ENCODE measurements at places on chromosomes 12 and 14. TPM values are rescaled to one million over a fixed set of nuclear protein-coding genes. Genes with fewer than 3 reads are reported as not detected.

GRCh38 chr12:95181103-95181502 lies 36.2 kb downstream of the FGD6 start:
- ATAC-seq, result no peak

DNA sequence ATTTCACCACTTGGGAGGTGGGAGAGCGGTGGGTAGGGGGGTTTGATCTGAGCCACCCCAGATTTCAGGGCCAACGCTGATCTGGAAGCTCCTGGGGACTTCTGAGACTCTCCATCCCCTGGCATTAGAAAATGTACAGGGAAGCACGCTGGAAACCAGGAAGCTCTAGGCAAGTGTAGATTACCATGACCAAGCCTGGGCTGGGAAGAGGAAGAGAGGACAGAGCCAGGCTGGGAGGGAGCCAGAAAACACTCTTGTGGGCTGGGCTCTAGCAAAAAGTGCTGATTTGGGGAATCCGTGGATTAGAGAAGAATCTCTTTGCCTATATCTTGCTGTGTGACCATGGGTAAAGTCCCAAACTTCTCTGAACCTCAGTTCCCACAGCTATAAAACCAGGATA lies 236.7 kb downstream of the BCL11B start:
- ATAC-seq, result no peak

GRCh38 chr14:56594428-56594827 lies 14.8 kb downstream of the TMEM260 start:
- ATAC-seq, result no peak

- ATAC-seq, result no peak
Observed at GRCh38 chr14:75456069-75456996, 28.5 kb downstream of the JDP2 start.

DNA sequence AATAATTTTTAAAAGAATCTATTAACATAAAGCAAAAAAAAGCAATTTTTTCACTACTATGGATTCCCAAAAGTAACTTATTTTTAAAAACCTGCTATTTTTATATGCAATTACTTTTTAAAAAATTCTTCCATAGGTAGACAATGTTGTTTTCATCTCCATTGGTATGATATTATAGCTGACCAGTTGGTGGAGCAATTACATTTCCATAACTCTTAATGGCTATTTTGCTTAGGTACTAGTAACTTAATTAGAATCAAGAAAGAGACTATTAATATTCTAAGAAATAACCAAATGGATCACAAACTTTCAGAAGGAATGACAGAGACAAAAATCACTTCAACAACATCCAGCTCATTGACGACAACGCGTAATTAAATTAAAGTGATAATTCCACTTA lies 64.7 kb upstream of the PTCSC3 start:
- ATAC-seq, result no peak

GRCh38 chr12:96036765-96037455 lies 1.5 kb upstream of the LTA4H start:
- ATAC-seq, result no peak

DNA sequence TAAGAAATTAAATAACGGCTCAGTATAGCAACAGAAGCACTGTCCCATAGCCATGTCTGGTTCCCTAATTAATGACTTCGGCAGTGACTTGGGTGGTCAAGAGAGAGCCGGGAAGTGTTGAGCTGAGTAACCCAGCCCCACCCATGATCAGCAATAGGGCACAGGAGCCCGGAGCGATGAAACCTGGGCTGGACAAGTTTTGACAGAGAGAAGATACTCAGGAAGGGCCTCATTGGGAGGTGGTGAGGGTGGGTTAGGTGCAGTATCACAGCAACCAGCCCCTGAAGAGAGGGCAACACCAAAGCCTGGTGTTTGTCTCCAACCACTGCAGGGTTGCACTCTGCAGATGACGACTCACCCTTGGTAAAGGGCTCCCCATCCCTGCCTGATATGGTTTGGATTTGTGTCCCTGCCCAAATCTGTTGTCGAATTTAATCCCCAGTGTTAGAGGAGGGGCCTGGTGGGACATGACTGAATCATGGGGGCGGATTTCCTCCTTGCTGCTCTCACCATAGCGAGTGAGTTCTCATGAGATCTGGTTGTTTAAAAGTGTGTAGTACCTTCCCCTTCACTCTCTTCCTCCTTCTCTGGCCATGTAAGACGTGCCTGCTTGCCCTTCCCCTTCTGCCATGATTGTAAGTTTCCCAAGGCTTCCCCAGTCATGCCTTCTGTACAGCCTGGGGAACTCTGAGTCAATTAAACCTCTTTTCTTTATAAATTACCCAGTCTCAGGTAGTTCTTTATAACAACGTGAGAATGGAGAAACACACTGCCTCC lies 124.9 kb upstream of the MED13L start:
- ATAC-seq, result no peak

GRCh38 chr12:50734409-50735263 lies 29.3 kb upstream of the ATF1 start:
- ATAC-seq, result peak; percentile 62

GRCh38 chr12:2550561-2551411 lies 244.0 kb upstream of the FKBP4 start:
- no peak for ATAC-seq

DNA sequence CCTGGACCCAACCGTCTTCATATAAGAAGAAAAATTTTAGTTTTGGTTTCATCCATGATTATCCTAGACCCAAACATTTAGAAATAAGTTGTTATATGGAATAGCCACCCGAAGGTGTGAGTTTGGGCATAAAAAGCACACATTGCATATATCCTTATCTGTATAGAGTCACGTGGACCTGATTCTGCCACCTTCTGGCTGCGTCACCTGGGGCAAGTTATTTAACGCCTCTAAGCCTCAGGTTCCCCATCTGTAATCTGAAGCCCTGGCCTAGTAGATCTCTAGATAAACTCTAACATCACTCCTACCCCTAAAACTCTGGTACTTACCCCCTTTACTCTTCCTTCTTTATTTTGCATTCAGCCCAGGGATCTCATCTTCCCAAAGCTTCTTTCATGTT lies 14.3 kb upstream of the KRT5 start:
- ATAC-seq, result no peak

DNA sequence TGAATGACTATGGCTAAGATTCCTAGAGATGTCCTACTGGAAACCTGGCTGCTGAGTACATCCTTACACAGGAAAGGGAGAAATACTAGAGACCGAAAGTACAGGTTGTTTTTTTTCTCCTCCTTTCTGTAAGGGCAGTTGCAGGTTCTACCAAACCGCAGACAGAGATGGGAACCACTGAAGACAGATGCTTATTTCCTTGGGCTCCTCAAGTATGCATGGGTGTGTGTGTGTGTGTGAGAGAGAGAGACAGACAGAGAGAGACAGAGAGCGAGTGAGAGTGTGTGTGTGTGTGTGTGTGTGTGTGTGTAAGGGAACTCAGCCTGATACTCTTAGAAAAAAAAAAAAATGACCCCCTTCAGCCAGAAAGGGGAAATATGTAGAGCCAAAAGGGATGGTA lies 42.5 kb downstream of the MAP4K5 start:
- no peak for ATAC-seq

DNA sequence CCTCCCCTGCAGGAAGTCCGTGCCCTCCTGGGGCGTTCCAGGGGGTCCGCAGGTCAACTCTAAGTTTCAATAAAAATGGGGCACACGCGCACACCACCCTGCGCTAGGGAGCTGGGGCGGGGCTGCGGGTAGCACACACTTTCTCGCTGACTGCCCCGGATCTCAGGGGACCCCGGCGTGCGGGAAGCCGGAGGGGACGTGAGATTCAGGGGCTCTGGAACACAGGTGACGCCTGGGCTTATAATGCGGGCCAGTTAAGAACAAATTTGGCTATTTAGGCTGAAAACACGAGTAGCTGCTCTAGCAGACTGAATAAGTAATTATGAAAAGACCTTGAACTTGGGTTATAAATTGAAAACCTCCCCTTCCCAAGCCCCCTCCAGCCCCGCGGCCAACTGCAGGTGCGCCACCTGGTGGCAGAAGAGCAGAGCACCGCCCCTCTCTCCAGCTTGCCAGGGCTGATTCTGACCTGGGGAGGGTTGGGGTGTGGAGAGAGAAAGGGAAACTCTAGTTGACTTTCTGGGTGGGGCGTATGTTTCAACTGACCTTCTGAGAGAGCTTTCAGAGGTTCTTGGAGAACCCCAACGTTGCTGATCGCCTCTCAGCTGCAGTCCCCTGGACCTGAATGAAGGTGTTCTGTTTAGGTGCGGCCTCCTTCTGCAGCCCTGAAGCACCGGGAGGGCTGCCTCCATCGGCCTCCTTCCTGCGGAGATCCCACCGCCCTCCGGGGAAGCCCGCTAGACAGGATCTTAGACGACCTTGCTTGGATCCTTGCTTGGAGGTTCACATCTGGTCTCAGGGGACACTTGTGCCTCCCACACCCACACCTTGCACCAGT lies 118.4 kb upstream of the EVL start:
- ATAC-seq, result peak; percentile 13

DNA sequence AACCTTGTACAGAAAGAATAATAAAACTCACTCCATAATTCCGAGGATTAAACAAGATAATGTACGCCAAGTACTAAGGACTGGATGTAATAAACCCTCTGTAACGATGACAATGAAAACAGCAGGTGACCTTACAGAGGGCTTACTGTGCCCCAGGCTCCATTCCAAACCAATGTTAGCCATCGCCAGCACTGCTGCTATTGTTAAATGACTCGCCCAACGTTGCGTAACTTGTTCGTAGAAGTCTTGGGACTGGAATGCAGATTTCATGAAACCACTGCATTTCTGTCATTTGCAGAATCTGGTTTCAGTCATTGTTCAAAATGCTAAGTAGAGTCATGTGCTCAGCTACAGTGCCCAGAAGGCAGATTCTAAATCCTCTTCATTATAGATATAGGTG lies 728 bp upstream of the STON2 start:
- ATAC-seq, result peak; percentile 73

DNA sequence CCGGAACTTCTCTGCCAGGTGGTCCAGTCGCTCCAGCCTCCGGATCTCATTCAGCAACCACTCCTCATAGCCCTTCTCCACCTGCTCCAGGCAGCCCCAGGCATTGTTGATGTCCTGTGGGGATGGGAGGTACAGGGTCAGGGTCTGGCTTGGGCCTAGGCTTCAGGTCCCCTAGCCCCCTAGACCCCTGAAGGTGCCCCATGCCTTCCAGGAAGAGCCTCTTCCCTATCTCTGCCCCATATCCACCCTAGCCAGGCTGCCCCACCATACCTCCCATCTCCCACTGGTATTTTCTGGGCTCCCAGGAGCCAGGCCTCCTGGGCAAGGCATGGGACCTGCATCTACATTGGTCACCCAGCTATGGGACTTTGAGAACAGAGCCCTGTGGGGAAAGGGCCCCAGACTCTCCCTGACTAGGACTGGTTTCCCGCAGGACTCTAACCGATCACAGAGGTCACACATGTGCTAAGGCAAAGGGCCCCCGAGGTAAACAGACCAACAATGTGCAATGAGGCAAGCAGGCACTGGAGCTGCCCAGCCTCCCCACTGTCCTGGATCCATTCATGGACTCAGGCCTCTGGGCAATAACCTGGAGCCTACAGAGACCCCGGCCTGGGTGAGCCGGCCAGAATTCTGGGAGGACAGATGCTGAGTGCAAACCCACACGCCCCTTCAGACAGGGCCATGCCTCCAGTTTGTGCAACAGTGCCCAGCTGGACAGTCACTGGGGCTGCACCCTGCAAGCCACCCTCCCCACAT lies 88.8 kb downstream of the ACTN1 start:
- ATAC-seq, result no peak

DNA sequence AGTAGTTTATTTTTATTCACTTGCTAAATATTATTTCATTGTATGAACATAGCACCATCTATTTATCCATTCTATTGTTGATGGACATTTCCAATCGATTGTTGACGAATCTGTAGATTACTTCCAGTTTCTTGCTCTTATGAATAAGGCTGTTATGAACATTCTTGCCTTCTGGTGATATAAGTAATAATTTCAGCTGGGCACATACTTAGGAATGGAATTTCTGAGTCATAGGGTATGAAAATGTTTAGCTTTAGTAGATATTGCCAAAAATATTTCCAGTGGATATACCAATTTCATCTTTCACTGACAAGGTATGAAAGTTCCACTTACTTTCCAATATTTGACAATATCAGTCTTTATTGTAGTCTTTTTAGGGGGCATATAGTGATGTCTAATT lies 468.5 kb downstream of the ETNK1 start:
- ATAC-seq, result no peak

GRCh38 chr14:31024010-31024480 lies 1.4 kb upstream of the AP4S1 start:
- no peak for ATAC-seq

DNA sequence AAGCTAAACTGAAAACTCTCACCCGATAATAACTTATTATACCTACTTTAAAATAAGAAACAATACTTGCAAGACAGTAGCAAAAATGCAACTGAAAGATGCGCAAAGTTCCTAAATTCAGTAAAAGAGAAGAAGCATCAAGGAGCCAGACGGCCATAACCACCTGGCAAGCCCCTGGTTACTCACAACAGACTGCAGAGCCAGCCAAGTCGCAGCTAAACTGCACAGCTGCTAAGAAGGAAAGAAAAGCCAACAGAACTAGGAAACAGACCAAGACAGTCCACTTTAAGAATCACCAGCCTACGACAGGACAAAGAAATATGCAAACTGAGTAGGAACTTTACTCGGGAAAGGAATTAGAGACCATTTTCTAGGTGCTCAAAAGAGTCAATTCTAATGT lies 127.9 kb downstream of the TMTC1 start:
- no peak for ATAC-seq

DNA sequence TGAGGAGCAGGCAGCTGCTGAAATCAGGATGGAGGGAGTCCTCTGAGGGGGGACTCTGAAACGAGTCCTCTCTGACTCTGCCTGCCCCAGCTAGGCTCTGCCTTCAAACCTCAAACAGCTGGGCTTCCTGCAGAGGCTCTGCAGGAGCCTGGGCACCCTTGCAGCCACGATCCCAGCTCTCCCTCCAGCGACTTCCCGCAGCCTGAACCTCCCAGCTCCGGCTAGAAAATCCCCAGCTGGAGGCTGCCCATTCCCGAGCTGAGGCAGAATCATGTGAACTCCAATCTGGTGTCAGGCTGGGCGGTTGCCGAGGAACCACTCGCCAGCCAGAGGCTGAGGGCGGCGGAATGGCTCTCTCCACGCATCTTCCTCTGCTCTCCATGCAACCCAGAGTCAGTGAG lies at the start of gene GPR68:
Gene GPR68, minus strand, starts transcription at position 204 of the 401 bp plus-strand sequence. CDS start 9,654 bp downstream, outside the sequence.
- ATAC-seq, result peak; percentile 98

Gene KRT74
- 0.14 TPM for total RNA-seq

Gene KLRF1
- not detected for total RNA-seq

Gene P2RX2
- total RNA-seq, result not detected

Gene CIDEB
- total RNA-seq, result not detected

Gene SLC15A4
- 13.9 TPM for total RNA-seq

Gene LRRC43
- 2.9 TPM for total RNA-seq

Gene CAMKK2
- 22.1 TPM for total RNA-seq

Gene TAS2R8
- 0.38 TPM for total RNA-seq

Gene CIROP
- not detected for total RNA-seq

Gene ANO4
- 2.5 TPM for total RNA-seq

Gene NR1H4
- total RNA-seq, result 6.1 TPM

Gene PLEK2
- 0.78 TPM for total RNA-seq

Gene ALG10
- 12.5 TPM for total RNA-seq

Gene IL22
- not detected for total RNA-seq

Gene HVCN1
- 1.2 TPM for total RNA-seq

Gene KRT85
- total RNA-seq, result 9.3 TPM

Measured in motor neuron (in vitro differentiated cells).